Astrocyte (in vitro differentiated cells and primary cell): ENCODE measurements at places on chromosomes 5 and 9. TPM values are rescaled to one million over a fixed set of nuclear protein-coding genes. Genes with fewer than 3 reads are reported as not detected.

- no peak overlapping the region for H3K27ac ChIP-seq
- H3K36me3 ChIP-seq, result no peaks in the 10 kb centered on the region
- H3K4me3 ChIP-seq, result no peak overlapping the region
Measured at GRCh38 chr5:97943036-97943435, 760.0 kb upstream of the RIOK2 start.

GRCh38 chr9:101736717-101737116, 1.7 kb downstream of the GRIN3A start:
- H3K27ac ChIP-seq, result no peak overlapping the region
- DNase-seq, result no peak
- H3K4me3 ChIP-seq, result no peak overlapping the region
- H3K27me3 ChIP-seq, result peaks cover 25% of the 10 kb centered on the region
- H3K4me1 ChIP-seq, result no peaks in the 10 kb centered on the region

DNA sequence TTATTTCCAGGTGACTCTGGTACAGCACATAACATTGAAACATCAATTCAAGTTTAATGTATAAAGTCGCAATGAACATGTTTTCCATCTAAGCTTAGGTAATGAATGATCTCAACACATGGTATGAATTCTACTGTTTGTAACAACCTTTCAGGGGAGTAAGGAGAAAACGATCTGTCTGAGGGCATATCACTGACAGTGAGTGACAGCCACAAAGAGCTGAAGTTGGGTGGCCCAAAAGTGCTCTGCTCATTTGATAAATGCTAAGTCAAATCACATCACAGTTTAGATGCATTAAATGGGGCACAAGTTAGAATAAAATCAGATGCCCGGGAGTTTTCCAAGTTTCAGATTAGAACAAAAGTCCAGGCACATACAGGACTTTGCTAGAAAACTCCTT, 1.2 kb downstream of the FANCC start:
- no peaks in the 10 kb centered on the region for H3K27me3 ChIP-seq
- peak overlapping the region; percentile 66 for H3K4me3 ChIP-seq
- H3K4me1 ChIP-seq, result no peaks in the 10 kb centered on the region
- no peak for DNase-seq
- H3K36me3 ChIP-seq, result no peaks in the 10 kb centered on the region
- peak overlapping the region; percentile 98 for H3K27ac ChIP-seq

- no peak for DNase-seq
- H3K27me3 ChIP-seq, result no peaks in the 10 kb centered on the region
- H3K27ac ChIP-seq, result no peak overlapping the region
- no peaks in the 10 kb centered on the region for H3K4me1 ChIP-seq
Measured at GRCh38 chr9:109996936-109997580, 210.9 kb downstream of the C9orf152 start.

DNA sequence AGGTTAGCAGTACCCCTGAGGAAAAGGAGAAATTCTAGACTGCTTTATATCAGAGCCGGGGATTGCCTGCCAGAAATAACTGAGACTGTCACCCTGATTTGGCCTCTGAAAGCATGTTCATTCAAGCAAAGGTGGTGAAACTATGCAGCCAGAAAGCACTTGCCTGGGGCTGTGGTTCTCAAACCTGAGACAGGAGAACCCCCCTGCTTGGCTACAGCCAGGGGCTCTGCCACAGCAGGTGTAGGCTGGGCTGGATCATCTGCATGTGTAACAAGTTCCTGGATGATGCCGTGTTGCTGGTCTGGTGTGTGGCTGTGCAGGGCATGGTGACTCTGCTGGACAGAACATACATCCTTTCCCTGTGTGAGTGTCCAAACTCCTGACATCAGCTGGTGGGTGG, 157.8 kb downstream of the NXNL2 start:
- no peaks in the 10 kb centered on the region for H3K36me3 ChIP-seq
- no peak overlapping the region for H3K27ac ChIP-seq
- peaks cover 6% of the 10 kb centered on the region for H3K4me1 ChIP-seq
- DNase-seq, result no peak

DNA sequence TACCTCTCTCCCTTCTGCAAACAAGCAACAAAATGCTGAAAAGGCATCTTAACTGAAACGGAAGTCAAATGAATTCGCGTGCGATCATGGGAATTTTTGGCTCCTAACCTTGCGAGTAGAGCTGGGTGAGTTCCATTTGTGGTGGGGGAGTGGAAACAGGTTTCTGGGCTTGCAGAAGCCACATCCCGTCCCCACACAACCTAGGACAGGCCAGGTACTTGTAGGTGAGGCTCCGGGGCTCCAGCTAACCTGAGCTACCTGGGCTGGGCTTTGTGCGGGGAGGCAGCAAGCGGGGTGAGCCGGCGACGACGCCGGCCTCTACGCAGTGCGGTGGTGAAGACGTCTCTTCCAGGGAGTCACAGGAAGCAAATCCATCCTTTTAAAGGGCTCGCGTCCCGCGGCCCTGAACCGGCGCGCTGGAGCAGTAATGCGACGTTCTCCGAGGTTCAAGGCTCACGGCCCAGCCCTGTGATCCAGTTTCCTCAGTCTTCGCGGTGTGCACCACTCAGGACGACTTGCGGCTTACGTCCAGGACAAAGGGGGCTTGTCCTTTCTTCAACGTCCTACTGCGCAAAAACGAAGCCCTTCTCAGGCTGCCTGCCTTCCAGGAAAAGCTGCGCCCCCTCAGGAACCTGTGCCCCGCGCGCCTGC, 567 bp upstream of the SPIN1 start:
- H3K36me3 ChIP-seq, result no peaks in the 10 kb centered on the region
- H3K27me3 ChIP-seq, result no peaks in the 10 kb centered on the region
- H3K4me1 ChIP-seq, result peaks cover 13% of the 10 kb centered on the region
- DNase-seq, result peak; percentile 55
- peak overlapping the region; percentile 94 for H3K4me3 ChIP-seq

- no peak overlapping the region for H3K27ac ChIP-seq
- peak overlapping the region; percentile 45 for H3K4me3 ChIP-seq
- H3K27me3 ChIP-seq, result no peaks in the 10 kb centered on the region
- peak; percentile 8 for DNase-seq
- no peaks in the 10 kb centered on the region for H3K4me1 ChIP-seq
Measured at GRCh38 chr5:88483964-88484672, 215.5 kb upstream of the TMEM161B start.

DNA sequence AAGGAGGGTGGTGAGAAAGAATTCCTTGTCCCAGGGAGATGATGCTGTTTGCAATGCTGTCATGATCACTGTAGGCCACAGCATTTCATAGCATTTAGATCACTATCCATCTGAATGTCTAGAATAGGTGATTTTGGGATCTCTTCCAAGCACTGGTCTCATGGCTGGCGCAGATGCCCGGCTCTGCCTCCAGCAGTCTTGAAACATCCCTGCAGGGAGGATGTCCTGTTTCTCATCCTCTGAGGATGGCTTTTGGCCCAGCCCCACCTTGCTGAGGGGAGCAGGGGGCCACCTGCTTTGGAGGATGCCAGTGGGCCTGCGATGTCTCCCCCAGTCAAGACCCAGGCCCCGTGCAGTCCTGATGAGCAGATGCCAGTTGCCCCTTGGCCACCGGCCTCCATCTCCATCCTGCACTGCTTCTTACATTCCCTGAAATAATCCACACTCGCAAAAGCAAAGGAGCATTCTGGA, 63.5 kb upstream of the GARNL3 start:
- DNase-seq, result no peak
- H3K4me1 ChIP-seq, result no peaks in the 10 kb centered on the region
- no peaks in the 10 kb centered on the region for H3K36me3 ChIP-seq
- H3K27ac ChIP-seq, result no peak overlapping the region
- H3K4me3 ChIP-seq, result no peak overlapping the region

GRCh38 chr5:153784277-153784676, 254.4 kb downstream of the FAM114A2 start:
- no peak overlapping the region for H3K4me3 ChIP-seq
- DNase-seq, result no peak
- H3K27me3 ChIP-seq, result no peaks in the 10 kb centered on the region
- H3K27ac ChIP-seq, result no peak overlapping the region
- peaks cover 8% of the 10 kb centered on the region for H3K4me1 ChIP-seq
- H3K36me3 ChIP-seq, result no peaks in the 10 kb centered on the region

- H3K4me3 ChIP-seq, result no peak overlapping the region
- peaks cover 8% of the 10 kb centered on the region for H3K4me1 ChIP-seq
- no peak for DNase-seq
- H3K27ac ChIP-seq, result no peak overlapping the region
Measured at GRCh38 chr5:179381691-179382090, 36.4 kb upstream of the ADAMTS2 start.

The TMEM174 gene
- not detected in 2 replicates for total RNA-seq
